PC-3 (cell line): ENCODE measurements at places on chromosomes 12 and 14. TPM values are rescaled to one million over a fixed set of nuclear protein-coding genes. Genes with fewer than 3 reads are reported as not detected.

- DNase-seq = no peak
These were observed 493.1 kb upstream of the CCDC196 start for GRCh38 chr14:65993103-65993502.

- DNase-seq = peak; percentile 71
These were observed 33.2 kb upstream of the KCNH3 start for GRCh38 chr12:49505672-49506071.

DNA sequence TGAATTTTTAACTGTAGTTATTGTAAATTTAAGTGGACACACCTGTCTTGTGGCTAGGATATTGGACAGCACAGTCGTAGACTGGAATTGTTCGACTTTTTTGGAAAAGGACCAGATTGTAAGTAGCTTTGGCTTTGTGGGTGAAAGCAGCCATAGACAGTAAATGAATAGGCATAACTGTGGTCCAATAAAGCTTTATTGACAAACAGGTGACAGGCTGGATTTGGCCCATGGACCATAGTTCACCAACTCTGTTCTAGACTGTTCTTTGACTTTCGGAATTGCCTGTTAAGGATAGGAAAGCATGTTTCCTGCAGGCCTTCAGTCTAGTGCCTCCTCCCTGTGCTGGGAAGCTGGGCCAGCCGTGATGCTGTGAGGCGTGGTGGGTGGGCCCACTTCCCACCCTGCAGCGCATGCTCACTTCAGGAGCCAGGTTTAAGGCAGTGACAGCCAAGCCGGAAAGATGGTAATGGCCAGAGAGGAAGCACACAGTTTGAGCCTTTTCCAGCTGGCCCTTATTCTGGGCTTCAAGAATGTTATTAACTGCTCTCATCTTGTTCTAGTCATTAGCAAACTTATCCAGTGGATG, 51.8 kb downstream of the PPP2R5C start:
- no peak for DNase-seq

- DNase-seq = peak; percentile 69
These were observed 49.2 kb upstream of the ERGIC2 start for GRCh38 chr12:29429999-29430715.

DNA sequence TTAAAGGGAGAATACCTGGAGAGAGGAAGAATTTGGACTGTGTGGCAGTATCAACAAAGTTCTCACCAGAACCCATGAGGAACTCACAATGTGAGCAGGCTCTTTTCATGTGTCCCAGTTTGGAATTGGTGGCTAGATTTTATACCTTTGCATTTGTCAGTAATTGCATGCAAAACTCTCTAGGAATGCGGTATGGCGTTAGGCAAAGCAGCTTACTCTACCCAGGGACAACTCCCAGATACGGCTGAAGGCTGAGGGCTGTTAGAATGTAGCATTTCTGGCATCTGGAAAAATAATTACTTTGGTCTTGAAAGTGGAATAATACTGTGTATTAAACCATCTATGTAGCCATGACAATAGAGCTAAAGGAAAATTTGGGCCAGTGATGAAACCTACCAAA, 635.5 kb downstream of the SLC16A7 start:
- no peak for DNase-seq

DNA sequence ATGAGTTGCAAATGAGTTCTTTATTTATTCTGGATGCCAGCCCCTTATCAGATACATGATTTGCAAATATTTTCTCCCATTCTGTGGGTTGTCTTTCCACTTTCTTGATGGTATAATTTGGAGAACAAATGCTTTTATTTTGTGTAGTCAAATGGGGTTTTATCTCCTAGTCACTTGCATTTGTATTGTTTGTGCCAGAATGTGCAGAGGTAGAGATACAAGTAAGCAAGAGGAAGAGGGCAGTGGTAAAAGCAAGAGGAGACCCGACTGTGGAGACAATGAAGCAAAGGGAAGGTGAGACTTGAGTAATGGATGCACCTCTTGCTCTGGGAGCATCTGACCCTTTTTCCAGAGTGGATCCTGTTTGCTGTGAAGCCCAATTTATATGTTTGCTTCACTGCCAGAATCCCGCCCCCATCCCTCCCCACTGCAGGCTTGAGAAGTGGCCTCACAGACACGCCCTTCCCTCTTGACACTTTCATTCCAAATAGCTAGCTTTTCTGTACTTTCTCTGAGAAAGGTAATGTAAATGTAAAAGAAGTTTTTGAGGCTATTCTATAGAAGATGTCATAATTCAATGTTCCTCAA, 786 bp upstream of the PFKM start:
- peak; percentile 15 for DNase-seq

DNA sequence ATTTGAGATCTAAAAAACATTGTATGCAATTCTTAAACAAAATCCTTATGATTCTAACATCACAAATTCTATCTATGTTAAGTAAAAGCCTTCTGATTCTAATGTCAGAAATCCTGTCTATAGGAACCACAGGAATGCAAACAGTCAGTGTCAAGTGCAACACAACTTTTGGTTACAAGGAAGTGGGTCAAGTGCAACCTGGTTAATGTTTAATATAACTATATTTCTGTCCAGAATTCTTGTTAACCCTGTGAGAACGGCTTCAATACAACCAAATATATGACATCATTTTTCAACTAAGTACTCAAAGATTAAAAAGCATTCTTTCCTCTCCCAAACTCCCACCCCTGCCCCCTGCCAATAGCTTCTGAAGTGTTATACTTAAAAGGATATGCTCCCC, 107.9 kb upstream of the PLEKHA5 start:
- DNase-seq = peak; percentile 65

GRCh38 chr12:104471336-104471735, 14.6 kb downstream of the CHST11 start:
- DNase-seq = no peak

DNA sequence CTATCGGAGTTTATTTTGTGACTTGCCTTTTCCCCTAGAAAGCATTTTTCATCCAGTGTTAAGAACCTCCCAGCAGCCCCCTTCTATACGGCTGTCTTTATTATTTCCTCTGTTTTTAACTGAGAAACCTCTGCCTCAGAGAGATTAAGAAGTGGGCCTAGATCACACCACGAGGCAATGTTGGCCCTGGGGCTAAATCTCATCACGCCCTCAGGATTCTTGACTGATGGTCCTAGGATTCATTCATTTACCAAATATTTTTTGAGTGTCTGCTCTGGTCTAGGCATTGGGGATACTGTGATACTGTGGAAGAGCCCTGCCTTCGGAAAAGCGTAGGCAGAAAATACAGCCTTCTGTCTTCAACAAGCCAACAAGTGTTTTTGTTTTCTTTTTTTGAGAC, 42.1 kb downstream of the C14orf132 start:
- no peak for DNase-seq

DNA sequence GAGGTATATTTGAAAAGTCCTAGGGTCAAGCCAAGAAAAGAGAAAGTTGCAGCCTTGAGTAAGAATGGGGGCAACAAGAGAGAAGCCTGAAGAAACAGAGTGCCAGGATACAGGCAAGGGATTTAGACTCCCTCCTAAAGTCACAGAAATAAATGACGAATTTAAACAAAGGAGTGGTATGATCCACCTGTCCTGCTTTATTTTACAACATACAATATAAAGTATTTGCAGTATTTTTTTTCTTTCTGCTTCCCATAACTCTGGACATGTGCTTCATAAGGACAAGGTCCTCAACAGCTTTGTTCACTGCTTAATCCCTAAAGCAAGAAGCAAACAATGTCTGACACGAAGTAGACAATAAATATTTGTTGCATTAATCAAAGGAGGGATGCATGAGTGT, 57.4 kb downstream of the IFNG start:
- DNase-seq = no peak

DNA sequence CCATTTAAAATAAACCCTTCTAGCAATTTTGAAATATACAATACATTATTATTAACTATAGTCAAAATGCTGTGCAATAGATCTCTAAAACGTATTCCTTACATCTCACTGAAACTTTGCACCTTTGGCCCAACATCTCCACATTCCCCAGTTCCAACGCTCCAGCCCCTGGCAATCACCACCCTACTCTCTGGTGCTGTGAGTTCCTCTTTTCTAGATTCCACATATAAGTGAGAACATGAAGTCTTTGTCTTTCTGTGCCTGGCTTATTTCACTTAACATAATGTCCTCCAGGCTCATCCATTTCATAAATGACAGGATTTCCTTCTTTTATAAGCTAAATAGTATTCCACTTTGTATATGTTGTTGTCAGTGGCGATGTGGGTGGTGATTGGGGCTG, 194.7 kb upstream of the RTL1 start:
- DNase-seq = no peak

- DNase-seq = peak; percentile 47
These were observed 11.5 kb upstream of the NT5DC3 start for GRCh38 chr12:103852498-103852997.

DNA sequence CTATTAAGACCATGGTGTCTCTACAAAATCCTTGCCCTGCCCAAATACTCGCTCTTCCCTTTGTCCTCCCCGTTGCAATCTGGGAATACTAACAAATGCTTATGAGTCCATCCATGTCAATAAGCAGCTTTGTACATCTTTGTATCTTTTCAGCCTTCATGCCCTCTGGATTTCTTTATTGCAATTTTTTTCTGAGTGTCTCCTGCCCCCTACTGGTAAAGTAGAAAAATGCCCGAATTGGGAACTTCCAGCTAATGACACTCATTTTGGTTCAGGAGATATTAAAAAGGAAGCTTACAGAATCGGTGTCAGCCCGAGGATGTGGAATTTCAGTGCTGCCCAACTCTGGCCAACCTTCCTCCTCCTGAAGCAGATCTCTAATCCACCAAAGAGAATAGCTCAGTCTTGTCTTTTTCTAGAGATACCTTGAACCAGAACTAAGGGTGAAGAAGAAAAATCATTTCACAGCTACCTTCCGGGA, 46.0 kb downstream of the SH2B3 start:
- DNase-seq = peak; percentile 72

GRCh38 chr12:52216807-52217206, 16.2 kb upstream of the KRT7 start:
- DNase-seq = no peak

DNA sequence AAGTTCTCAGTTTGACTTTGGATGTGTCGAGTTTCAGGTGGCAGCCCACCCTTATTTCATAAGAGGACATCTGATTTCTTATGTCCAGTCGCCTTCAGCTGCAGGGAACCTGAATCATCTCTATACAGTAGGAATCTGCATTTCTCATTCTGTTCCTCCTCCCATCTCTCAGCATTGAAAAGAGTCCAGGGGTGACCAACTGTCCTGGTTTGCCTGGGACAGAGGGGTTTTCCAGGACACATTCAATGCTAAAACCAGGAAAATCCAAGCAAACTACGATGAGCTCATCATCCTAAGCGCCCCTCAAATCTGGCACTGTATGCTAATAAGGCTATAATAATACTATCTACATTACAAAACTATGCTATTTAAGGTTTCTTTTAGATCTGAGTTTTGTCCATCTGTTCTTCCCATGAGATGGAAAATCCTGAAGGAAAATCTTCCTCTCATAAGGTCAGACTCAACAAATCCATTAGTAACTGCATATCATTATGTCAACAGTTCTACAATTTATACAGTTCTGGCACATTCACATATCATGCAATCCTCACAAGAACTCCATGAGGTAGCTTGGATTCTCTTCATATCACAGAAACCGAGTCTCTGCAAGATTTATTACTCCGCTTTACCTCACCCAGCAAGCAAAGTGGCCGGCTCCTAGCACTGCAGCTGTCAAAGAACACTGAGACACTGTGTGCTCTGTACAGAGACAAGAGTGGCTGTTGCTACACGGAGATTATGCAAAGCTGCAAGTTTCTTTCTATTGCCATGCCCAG, 15.6 kb upstream of the CALM1 start:
- DNase-seq = no peak

- DNase-seq = no peak
These were observed 1.8 kb downstream of the ITGA7 start for GRCh38 chr12:55705782-55706402.

DNA sequence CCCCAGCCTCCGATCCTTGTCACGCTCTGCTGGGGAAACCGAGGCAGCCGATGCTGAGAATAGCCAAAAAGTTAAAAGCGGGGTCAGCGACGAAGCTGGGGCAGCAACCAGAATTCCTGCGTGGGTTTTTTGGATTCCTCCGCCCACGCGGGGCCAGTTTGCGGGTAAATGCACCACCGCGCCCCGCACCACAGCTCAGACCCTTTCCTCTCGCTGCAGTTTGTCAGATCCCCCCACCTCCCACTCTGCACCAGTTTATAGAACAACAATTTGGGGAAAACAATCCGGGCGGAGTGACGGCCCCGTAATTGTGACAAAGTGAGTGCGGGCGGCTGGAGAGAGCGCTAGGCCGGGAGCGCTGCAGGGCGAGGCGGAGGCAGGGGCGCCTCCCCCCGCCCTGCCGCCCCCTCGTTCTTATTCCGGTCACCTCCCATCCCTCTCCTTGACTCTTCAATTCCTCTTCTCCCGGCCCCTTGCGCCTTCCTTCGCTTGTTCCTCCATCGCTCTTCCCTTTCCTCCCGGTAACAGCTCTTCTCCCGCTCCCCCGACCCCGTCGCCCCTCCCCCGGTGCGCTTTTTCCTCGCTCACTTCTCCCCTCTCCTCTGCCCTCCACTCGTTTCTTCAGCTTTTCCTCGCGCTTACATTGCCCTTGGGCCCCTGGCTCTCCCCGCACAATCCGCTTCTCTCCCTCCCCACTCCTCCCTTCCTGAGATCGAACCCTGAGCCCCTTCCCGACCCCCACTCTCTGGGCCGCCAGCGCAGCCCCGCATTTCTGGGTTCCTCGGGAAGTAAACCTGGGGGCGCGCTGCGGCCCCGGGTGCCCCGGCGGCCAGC, 646 bp upstream of the DNAJC22 start:
- DNase-seq = no peak

CACNB3 gene
- total RNA-seq = 21.4 and 32.9 TPM in 2 replicates

SLC25A47 gene
- 0.07 TPM in 1 of 2 replicates, not detected in the other for total RNA-seq

SLC39A5 gene
- total RNA-seq = 0.18 TPM in 1 of 2 replicates, not detected in the other
